Activated CD4-positive, alpha-beta memory T cell treated with anti-CD3 and anti-CD28 coated beads for 36 hours (primary cell): ENCODE measurements at places on chromosomes 11 and 22.

DNA sequence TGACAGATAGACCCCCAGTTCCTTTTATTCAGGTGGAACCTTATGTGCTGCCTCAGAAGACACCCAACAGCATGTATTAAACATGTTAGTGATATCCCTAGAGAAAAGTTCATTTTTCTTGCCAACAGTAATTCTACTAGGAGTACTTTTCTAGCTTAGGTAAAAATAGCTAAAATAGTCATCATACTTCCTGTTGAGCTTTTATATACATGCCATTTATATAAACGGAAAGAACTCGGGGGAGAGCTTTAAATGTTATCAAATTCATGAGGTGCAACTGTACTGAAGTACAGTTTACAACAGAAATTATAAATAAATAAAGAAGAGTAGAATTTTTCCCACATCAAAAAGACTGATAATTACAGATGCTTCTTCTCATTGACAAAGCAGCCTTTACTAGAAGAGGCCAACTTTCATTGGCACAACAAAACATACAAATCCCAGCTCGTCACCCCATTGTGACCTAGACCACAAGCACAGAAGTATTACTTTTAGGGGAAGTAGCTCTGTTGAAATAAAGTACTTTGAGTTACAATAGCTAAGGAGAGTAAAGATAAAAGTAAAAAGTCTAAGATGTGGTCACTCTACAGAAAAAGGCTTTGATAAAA lies 59.1 kb upstream of the POU2AF2 start:
- H3K27me3 ChIP-seq, result peaks cover 15% of the 10 kb centered on the region
- no peak overlapping the region for H3K4me3 ChIP-seq
- no peaks in the 10 kb centered on the region for H3K4me1 ChIP-seq
- no peaks in the 10 kb centered on the region for H3K36me3 ChIP-seq
- DNase-seq, result no peak

- peaks cover 4% of the 10 kb centered on the region for H3K27me3 ChIP-seq
- no peak overlapping the region for H3K27ac ChIP-seq
- DNase-seq, result no peak
These were observed 360.9 kb upstream of the NARS2 start for GRCh38 chr11:78935398-78936068.

GRCh38 chr11:121295246-121296029 lies 2.9 kb downstream of the SC5D start:
- H3K27me3 ChIP-seq, result no peaks in the 10 kb centered on the region
- H3K4me1 ChIP-seq, result peaks cover 51% of the 10 kb centered on the region
- H3K4me3 ChIP-seq, result no peak overlapping the region
- H3K36me3 ChIP-seq, result peaks cover 5% of the 10 kb centered on the region
- DNase-seq, result no peak
- H3K27ac ChIP-seq, result no peak overlapping the region

GRCh38 chr11:72072348-72072747 lies 8.0 kb downstream of the NUMA1 start:
- H3K27me3 ChIP-seq, result no peaks in the 10 kb centered on the region
- DNase-seq, result no peak
- H3K4me3 ChIP-seq, result no peak overlapping the region
- H3K4me1 ChIP-seq, result peaks cover 46% of the 10 kb centered on the region

DNA sequence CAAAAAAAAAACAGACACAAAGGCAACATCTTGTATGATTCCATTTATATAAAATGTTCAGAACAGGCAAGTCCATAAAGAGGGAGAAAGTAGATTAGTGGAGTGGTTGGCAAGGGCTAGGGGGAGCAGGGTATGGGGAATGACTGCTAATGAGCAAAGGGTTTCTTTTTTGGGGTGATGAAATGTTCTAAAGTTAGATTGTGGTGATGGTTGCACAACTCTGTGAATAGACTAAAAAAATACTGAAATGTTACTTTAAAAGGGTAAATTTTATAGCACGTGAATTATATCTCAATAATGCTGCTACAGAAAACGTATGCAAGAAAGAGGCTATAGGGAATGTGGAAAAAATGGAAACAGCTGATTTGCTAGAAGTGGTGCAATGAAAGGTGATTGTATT lies 155.1 kb downstream of the TENM4 start:
- H3K4me1 ChIP-seq, result no peaks in the 10 kb centered on the region
- DNase-seq, result no peak
- H3K4me3 ChIP-seq, result no peak overlapping the region

GRCh38 chr22:47398921-47399790 lies 636.7 kb downstream of the TBC1D22A start:
- H3K4me1 ChIP-seq, result no peaks in the 10 kb centered on the region
- H3K4me3 ChIP-seq, result no peak overlapping the region
- no peak overlapping the region for H3K27ac ChIP-seq
- no peaks in the 10 kb centered on the region for H3K27me3 ChIP-seq
- DNase-seq, result no peak

DNA sequence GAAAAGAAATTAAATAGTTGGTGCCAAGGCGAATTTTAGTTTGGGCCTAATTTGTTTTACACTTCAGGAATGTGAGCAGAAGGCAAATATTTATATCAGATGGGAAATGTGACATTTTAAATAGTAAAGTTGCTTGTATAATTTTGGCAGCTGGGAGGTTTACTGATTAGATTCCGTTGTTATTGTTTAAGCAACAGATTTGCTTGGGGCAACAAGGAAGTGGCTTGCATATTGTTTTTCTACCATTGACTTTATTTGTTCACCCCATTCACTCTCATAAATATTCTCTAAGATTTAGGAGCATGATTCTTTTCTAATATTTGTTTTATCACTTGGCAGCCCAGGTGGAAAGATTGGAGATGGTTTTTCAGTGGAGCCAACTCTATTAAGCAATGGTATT lies 40.5 kb upstream of the RAG2 start:
- H3K4me3 ChIP-seq, result no peak overlapping the region
- H3K27me3 ChIP-seq, result peaks cover 10% of the 10 kb centered on the region
- no peaks in the 10 kb centered on the region for H3K36me3 ChIP-seq
- no peak overlapping the region for H3K27ac ChIP-seq

DNA sequence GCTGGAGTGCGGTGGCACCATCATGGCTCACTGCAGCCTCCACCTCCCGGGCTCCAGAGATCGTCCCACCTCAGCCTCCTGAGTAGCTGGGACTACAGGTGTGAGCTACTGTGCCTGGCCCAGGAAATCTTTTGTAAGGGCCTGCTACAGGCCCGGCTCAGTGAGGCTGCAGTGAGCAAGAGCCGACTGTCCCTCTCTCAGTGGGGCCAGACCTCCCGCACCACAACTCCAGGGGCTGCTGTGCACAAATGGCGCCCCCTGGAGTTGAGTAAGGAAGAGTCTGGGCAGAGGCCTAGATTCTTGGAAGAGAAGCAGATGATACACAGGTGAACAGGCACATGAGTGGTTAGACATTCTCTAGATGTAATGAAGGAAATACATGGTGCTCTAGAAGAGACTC lies 7.0 kb downstream of the SERHL2 start:
- H3K36me3 ChIP-seq, result peaks cover 2% of the 10 kb centered on the region
- H3K4me1 ChIP-seq, result no peaks in the 10 kb centered on the region
- DNase-seq, result no peak
- H3K27ac ChIP-seq, result no peak overlapping the region

DNA sequence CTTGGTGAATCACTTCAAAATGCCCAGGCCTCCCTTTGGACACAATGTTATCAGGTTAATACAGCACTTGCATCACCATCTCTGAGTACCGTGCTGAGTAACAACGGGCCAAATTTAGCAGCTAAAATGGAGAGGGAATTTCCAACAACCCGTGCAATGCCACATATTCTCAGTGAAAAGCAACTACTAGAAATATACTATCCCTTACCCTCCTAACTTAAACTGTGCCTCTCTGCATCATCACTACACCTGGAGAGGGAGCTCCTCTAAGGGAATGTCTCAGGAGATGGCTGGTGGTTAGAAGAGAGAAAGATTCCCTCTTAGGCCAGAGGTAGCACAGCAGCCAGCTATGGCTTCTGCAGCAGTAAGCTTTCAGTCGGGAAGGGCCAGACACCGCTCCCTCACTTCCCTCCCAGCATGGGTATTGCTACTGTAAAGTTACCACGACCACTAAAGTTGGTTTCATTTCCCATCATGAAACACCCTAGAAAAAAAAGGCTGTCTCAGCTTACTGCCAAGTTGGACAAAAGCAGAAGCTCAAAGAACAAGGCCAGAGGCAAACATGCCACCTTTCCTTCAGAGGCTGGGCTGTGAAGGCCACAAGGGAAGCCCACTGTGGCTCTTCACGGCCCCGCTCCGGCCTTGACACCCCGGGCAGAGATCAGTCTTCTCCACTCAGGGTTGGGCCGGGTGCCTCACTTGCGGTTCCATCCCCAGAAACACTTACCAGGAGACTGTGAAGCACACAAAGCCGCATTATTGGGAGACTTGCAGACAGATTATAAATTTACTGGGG lies 3.9 kb downstream of the MAML2 start:
- peaks cover 61% of the 10 kb centered on the region for H3K4me1 ChIP-seq
- peaks cover 47% of the 10 kb centered on the region for H3K36me3 ChIP-seq
- H3K27me3 ChIP-seq, result no peaks in the 10 kb centered on the region
- peak overlapping the region; percentile 86 for H3K4me3 ChIP-seq
- H3K27ac ChIP-seq, result peak overlapping the region; percentile 95
- peak; percentile 64 for DNase-seq

DNA sequence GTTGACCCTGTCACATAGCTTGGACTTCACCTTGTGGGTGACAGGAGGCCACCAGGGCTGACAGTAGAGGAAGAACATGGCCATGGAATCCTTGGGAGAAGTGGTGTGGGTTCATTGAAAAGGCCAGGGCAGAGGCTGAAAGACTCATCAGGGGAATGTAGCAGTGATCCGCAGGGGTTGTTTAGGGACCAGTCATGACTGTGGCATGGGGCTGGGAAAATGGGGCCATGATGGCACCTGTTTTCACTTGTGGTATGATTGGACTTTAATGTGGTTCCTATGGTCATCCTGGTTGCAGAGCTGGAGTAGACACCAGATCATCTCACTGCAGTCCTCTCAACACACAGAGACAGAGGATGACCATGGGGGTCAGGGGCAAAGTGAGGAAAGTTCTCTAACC lies 66.7 kb upstream of the MYEOV start:
- H3K36me3 ChIP-seq, result peaks cover 2% of the 10 kb centered on the region
- no peak overlapping the region for H3K27ac ChIP-seq
- no peaks in the 10 kb centered on the region for H3K4me1 ChIP-seq
- H3K27me3 ChIP-seq, result peaks cover 22% of the 10 kb centered on the region
- H3K4me3 ChIP-seq, result no peak overlapping the region

- peaks cover 5% of the 10 kb centered on the region for H3K4me1 ChIP-seq
- H3K36me3 ChIP-seq, result no peaks in the 10 kb centered on the region
- H3K4me3 ChIP-seq, result no peak overlapping the region
- peaks cover 19% of the 10 kb centered on the region for H3K27me3 ChIP-seq
- H3K27ac ChIP-seq, result no peak overlapping the region
- no peak for DNase-seq
These were observed 98.6 kb upstream of the AKIP1 start for GRCh38 chr11:8812438-8812837.

- no peaks in the 10 kb centered on the region for H3K27me3 ChIP-seq
- no peak overlapping the region for H3K4me3 ChIP-seq
- H3K4me1 ChIP-seq, result no peaks in the 10 kb centered on the region
- no peak overlapping the region for H3K27ac ChIP-seq
- no peak for DNase-seq
- H3K36me3 ChIP-seq, result no peaks in the 10 kb centered on the region
These were observed 256.9 kb downstream of the SOX6 start for GRCh38 chr11:16099343-16099900.

GRCh38 chr11:8075119-8075726 lies 5.8 kb upstream of the TUB start:
- H3K27me3 ChIP-seq, result peaks cover 10% of the 10 kb centered on the region
- no peak overlapping the region for H3K4me3 ChIP-seq
- peaks cover 8% of the 10 kb centered on the region for H3K4me1 ChIP-seq
- no peaks in the 10 kb centered on the region for H3K36me3 ChIP-seq

- DNase-seq, result no peak
- H3K27me3 ChIP-seq, result peaks cover 6% of the 10 kb centered on the region
- H3K4me1 ChIP-seq, result peaks cover 21% of the 10 kb centered on the region
- peaks cover 2% of the 10 kb centered on the region for H3K36me3 ChIP-seq
- no peak overlapping the region for H3K27ac ChIP-seq
- no peak overlapping the region for H3K4me3 ChIP-seq
These were observed 3.3 kb upstream of the KMT5B start for GRCh38 chr11:68216171-68216938.

DNA sequence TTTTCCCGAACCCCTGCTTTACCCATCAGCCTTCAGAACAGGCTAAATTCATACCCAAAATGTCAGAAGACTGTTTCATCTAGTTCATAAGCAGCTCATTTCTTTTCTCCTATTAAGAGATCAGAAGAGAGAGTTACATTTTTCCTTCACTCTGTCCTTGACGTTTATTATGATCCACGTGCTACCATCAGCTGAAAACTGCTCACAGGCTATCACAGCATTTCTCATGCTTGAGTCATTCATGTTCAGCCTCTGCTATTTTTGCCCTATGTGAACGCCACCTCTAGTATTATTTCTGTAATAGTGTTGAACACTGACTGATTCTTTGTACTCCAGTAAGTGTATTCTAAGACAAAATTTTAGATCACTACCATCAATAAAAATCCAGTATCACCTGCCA lies 51.9 kb downstream of the SLC1A2 start:
- DNase-seq, result no peak
- H3K4me3 ChIP-seq, result no peak overlapping the region
- no peak overlapping the region for H3K27ac ChIP-seq
- no peaks in the 10 kb centered on the region for H3K36me3 ChIP-seq
- H3K27me3 ChIP-seq, result no peaks in the 10 kb centered on the region

DNA sequence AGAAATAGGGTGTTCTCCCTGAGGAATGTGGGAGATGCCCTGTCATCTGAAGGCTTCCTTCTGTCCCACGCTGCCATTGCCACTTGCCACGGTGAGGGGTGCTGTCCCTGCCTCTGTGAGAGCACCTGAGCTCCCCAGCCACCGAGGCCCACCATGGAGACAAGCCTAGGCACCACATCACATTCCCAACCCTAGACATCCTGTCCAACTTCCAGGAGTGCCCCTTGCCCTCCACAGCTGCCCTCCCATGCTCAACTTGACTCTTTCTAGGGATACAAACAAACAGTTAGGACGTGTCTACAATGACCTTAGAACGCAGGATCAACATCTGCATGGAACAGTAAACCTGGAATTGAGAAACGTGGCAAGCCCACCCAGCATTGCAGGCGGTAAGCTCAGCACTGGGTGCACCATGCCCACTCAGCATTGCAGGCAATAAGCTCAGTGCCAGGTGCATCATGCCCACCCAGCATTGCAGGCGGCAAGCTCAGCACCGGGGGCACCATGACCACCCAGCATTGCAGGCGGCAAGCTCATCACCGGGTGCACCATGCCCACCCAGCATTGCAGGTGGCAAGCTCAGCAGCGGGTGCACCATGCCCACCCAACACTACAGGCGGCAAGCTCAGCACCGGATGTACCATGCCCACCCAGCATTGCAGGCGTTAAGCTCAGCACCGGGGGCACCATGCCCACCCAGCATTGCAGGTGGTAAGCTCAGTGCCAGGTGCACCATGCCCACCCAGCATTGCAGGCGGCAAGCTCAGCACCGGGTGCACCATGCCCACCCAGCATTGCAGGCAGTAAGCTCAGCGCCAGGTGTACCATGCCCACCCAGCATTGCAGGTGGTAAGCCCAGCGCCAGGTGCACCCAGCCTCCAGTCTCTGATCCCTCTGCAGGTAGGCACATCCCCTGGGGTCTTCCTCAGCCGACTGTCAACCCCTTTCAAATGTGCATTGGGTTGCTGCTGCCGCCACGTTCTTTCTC lies 1463.9 kb downstream of the TBC1D22A start:
- H3K4me1 ChIP-seq, result no peaks in the 10 kb centered on the region
- no peak overlapping the region for H3K4me3 ChIP-seq
- DNase-seq, result no peak
- H3K27me3 ChIP-seq, result peaks cover 3% of the 10 kb centered on the region

GRCh38 chr22:38162881-38163843 lies 18.5 kb downstream of the PLA2G6 start:
- no peak overlapping the region for H3K27ac ChIP-seq
- peaks cover 4% of the 10 kb centered on the region for H3K4me1 ChIP-seq
- no peaks in the 10 kb centered on the region for H3K27me3 ChIP-seq
- no peak overlapping the region for H3K4me3 ChIP-seq
- H3K36me3 ChIP-seq, result peaks cover 18% of the 10 kb centered on the region
